ENCODE measurements at places on chromosomes 12 and 14.
A peak's percentile ranks its signal among the peaks of the same experiment; 100 is the strongest.

GRCh38 chr12:92570056-92570753 is 132.6 kb upstream of the PLEKHG7 start:
- no peaks in the 10 kb centered on the region for H3K27me3 ChIP-seq
- peak; percentile 44 for DNase-seq
- peak overlapping the region; percentile 25 for H3K27ac ChIP-seq
- H3K4me3 ChIP-seq, result peak overlapping the region; percentile 2

GRCh38 chr12:6942331-6942665 is 1.3 kb upstream of the RNU7-1 start:
- no peak for DNase-seq
- no peaks in the 10 kb centered on the region for H3K36me3 ChIP-seq
- peak overlapping the region; percentile 97 for H3K27ac ChIP-seq
- H3K4me3 ChIP-seq, result no peak overlapping the region
- peaks cover 24% of the 10 kb centered on the region for H3K4me1 ChIP-seq
- no peaks in the 10 kb centered on the region for H3K27me3 ChIP-seq

DNA sequence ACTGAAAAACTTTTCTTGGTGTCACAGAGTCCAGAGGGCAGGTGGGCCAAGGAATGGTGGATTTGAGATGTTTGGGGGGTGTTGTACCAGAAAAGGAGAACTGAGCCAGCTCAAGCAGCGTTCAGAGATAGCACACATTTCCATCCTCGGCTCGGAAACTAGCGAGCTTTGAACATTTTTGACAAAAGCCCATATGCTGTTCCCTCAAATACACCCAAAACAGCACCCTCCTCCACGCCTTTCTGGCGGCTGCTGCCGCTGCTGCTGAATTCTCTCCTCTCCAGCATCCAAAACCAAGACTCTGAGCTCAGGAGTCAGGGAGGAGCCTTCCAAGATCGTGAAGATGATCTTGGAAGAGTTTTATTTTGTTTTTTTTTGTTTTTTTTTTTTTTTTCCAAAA is 961 bp downstream of the SRRM4 start:
- no peaks in the 10 kb centered on the region for H3K36me3 ChIP-seq
- no peak overlapping the region for H3K4me3 ChIP-seq
- no peak for DNase-seq
- H3K27ac ChIP-seq, result no peak overlapping the region

DNA sequence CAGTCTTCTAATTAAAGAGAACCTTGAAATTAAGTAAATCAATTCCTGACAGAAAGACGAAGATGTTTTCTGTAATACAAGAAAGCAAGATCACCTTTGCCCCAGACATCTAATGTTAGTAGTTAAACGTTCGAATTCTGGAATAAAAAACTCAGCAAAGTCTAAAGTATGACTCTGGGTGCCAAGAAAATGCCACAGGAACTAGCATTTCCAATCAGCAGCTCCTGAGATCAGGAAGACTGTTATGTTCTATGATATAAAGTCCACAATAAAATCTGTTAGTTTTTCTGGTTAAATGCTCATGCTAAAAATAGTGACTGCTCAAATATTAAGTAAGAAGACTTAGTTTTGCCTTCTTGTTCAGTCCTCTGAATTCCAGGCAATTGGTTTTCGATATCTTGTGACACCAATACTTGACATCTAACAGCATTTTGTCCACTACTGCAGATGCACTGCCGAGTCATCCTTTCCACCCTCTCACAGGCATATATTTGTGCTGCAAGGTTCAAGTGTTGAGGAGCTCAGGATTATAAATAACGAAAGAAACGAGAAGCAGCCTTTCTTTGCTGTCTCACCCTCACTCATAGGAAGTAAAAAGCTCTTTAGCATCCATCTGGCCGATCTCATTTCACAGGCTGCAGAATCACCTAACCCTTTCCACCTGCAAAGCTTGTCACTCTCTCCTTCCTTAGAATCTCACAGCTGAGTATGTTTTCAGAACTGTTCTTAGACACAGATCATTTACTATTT is 32.0 kb downstream of the SSH1 start:
- DNase-seq, result no peak
- no peak overlapping the region for H3K27ac ChIP-seq
- no peaks in the 10 kb centered on the region for H3K27me3 ChIP-seq
- peaks cover 4% of the 10 kb centered on the region for H3K4me1 ChIP-seq
- no peaks in the 10 kb centered on the region for H3K36me3 ChIP-seq

DNA sequence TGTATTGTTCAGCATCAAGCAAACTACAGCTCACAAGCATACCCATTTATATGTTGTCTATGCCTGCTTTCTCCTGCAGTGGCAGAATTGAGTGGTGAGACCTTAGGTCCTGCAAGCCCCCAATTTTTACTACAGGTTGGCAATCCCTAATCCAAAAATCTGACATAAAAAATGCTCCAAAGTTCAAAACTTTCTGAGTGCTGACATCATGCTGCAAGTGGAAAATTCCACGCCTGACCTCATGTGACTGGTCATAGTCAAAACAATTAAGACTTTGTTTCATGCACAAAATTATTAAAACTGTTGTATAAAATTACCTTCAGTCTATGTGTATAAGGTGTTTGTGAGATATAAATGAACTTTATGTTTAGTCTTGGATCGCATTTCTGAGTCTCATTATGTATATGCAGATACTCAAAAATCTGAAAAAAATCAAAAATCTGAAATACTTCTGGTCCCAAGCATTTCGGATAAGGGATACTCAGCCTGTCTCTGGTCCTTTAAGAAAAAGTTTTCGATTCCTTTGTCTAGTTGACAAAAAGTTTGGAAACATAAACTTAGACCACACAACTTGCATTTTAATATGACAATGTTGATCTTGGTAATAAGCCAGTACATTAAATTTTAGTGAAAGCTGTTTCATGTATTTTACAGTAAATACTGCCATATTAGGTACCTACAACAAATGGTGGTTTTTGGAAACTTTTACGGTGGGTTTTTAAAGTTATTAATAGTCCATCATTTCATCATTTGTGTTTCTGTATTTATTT is 81.5 kb downstream of the AEBP2 start:
- no peak for DNase-seq
- no peaks in the 10 kb centered on the region for H3K27me3 ChIP-seq
- no peaks in the 10 kb centered on the region for H3K36me3 ChIP-seq
- H3K4me1 ChIP-seq, result no peaks in the 10 kb centered on the region
- no peak overlapping the region for H3K4me3 ChIP-seq
- H3K27ac ChIP-seq, result no peak overlapping the region

- peaks cover 33% of the 10 kb centered on the region for H3K4me1 ChIP-seq
- H3K36me3 ChIP-seq, result no peaks in the 10 kb centered on the region
- peak; percentile 91 for DNase-seq
- H3K27ac ChIP-seq, result no peak overlapping the region
- no peaks in the 10 kb centered on the region for H3K27me3 ChIP-seq
These were observed 41.9 kb upstream of the NCOR2 start for GRCh38 chr12:124609041-124609989.

GRCh38 chr12:98924-99352 is 32.4 kb downstream of the IQSEC3 start:
- no peak overlapping the region for H3K4me3 ChIP-seq
- no peak for DNase-seq
- H3K27me3 ChIP-seq, result peaks cover 38% of the 10 kb centered on the region
- no peak overlapping the region for H3K27ac ChIP-seq
- H3K4me1 ChIP-seq, result peaks cover 1% of the 10 kb centered on the region
